ENCODE measurements at places on chromosomes 6 and 20.

GRCh38 chr20:52829111-52829510, 143.0 kb upstream of the TSHZ2 start:
- no peak for DNase-seq

DNA sequence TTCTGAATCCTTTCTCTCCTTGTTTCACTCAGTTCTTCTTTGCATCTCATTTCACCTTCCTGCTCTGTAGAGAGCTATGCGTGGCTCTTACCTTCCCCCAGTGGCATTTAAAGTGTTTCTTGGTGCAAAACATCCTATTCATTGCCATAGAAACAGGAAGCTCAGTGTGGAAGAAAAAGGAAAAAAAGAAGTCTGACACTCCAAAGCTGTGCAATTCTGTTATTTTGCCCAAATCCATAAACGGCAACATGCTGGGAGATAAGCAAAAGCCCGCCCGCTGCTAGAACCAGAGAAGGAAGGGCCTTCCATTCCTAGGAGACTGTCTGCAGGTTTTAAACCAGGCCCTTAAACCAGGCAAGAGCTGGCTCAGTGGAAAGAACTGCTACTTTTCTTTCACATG, 247.1 kb downstream of the HIVEP2 start:
- no peak for DNase-seq

GRCh38 chr6:42026540-42026939, 23.8 kb upstream of the TAF8 start:
- no peak for DNase-seq

GRCh38 chr6:111625099-111625416, 19.4 kb upstream of the TRAF3IP2 start:
- DNase-seq: no peak

DNA sequence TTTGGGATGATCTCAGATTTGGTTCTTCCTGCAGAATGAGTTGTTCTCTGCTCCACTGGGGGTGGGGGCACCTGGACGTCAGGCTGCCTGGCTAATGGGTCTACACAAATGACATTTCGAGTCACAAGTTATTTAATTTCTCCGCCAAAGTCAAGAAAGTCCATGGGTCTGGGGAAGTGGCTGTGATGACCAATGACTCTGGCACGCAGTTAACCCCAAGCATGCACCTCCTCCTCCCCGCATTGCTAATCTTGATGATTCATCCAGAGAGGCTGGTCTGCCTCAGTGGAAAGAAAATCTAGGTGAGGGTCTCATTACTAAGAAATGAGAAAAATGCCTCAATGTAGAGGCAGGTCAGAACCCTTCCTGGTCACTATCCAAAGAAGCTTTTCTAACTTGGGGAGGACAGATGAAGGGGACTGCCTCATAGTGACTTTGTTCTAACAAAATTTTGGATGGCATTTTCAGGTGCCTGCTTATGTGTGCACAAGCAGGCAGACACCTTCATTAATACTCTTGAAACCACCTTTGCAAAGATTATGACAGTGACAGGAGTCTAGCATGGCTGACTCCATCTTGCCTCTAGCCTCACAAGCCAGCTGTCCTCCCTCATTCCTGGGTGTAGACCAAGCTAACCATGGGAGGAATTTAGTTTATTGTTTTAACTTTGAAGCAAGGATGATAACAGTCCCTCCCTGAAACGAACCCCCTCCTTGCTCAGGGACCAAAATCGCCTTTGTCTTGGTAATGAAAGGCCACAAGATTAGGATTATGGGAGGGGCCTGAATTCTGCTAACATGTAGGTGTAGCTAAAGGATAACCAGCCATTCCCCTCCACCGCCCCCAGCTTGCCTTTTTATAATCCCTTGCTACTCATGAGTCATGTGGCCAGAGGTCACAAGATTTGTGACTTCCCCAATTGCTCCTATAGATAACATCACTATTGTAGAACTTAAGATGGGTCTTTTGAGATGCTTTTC, 98.6 kb upstream of the MRPS10 start:
- no peak for DNase-seq

DNA sequence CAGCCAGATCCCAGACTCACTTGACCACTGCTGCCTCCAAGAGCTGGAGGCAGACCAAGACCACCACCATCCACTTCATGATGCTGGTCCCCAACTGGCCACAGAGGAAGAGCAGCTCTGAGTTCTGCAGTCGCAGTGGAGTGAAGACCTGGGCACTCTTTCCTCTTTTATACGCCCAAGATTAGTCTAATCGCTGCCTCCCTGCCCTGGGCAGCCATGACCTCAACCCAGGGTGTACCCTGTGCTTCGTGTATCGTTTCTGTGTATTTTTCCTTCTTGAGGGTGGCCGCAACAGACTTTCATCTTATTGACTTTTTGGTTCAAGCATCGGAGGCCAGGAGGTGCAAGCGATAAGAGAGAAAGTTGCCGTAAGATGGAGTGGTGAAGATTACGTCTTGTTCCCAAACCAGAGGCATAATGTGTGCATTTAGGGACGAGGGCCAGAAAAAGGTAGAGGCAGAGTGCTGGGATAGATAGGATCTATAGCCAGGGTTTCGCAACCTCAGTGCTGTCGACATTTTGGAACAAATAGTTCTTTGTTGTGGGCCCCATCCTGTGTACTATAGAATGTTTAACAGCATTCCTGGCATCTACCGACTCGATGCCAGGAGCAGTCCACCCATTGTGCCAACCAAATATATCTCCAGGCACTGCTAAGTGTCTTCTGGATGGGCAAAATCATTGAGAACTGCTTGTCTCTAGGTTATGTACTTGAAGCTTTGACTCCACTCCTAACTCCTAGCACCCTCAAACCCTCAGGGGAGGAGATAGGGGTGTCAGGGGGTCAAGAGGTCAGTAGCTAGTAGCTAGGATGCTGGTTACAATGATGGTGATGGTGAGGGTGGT, at the start of gene PGC:
TSS of gene PGC (minus strand) at position 142 of the 846 bp plus-strand sequence. CDS start at position 79, 63 bp downstream.
- DNase-seq: no peak
